Stimulated activated CD8-positive, alpha-beta memory T cell treated with anti-CD3 and anti-CD28 coated beads, Interleukin-15, amount 100 ng/mL, for 24 hours (primary cell): ENCODE measurements at places on chromosomes 5 and 9.

- DNase-seq: no peak
These were observed 53.2 kb upstream of the NCS1 start for GRCh38 chr9:130118841-130119518.

- no peak for DNase-seq
These were observed 98.9 kb downstream of the ERCC6L2 start for GRCh38 chr9:95974389-95974788.

GRCh38 chr5:176770431-176770830 is 39.9 kb upstream of the UNC5A start:
- DNase-seq: no peak

- no peak for DNase-seq
These were observed 37.2 kb downstream of the MRPS27 start for GRCh38 chr5:72282878-72283277.

- no peak for DNase-seq
These were observed 388.9 kb downstream of the HTR1A start for GRCh38 chr5:63573380-63573779.

GRCh38 chr5:74507370-74508005 is 133.0 kb downstream of the ENC1 start:
- no peak for DNase-seq

GRCh38 chr5:134874831-134875655 is 872 bp downstream of the TXNDC15 start:
- no peak for DNase-seq
